ENCODE measurements at places on chromosomes 11 and 22.

DNA sequence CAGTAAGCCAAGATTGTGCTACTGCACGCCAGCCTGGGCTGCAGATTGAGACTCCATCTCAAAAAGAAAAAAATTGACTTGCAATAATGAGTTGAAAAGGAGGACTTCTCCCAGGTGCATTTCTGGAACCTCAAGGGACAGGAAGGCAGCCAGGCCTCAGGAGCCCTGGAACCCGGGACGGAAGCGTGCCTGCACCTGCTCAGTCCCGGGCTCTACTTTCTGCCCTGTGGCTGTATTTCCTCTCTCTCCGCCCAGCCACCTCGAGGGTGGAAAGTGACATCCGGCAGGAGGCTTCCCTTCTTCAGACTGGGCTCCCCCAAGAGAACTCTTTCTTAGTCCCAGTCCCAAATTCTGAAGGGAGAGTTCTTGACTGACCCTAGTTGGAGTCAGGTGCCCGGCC, 20.2 kb upstream of the GAL start:
- no peak for DNase-seq

- DNase-seq = no peak
These were observed 25.3 kb upstream of the TESMIN start for GRCh38 chr11:68776442-68777235.

GRCh38 chr11:35173616-35174566, 34.9 kb downstream of the CD44 start:
- no peak for DNase-seq

DNA sequence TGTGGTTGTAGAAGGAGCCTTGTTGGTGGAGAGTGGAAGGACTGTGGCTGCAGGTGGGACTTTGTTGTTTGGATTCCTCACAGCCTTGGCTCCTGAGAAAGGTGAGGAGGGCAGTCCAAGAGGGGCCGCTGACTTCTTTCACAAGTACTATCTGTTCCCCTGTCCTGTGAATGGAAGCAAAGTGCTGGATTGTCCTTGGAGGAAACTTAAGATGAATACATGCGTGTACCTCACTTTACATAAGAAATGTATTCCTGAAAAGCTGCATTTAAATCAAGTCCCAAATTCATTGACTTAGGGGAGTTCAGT, 2.4 kb downstream of the FUT4 start:
- DNase-seq = no peak

DNA sequence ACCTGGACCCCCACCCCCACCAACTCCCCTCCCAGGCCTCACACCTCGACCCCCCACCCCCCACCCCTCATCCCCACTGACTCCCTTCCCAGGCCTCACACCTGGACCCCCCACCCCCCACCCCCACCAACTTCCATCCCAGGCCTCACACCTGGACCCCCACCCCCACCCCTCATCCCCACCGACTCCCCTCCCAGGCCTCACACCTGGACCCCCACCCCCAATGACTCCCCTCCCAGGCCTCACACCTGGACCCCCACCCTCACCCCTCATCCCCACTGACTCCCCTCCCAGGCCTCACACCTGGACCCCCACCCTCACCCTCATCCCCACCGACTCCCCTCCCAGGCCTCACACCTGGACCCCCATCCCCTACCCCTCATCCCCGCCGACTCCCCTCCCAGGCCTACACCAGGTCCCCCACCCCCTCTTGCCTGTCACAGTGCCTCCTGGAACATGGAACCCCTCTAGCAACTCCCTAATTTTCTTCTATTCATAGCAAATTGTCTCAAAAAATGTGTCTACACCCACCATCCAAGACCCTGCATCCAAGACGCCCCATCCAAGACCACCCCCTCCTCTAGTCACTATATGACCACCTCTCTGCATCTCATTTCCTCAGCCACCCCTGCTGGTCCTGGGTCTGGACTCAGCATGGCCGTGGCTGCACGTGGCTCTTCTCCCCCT, 36.9 kb upstream of the BRSK2 start:
- DNase-seq = no peak

GRCh38 chr11:97351939-97352338, 962.1 kb downstream of the JRKL start:
- no peak for DNase-seq

DNA sequence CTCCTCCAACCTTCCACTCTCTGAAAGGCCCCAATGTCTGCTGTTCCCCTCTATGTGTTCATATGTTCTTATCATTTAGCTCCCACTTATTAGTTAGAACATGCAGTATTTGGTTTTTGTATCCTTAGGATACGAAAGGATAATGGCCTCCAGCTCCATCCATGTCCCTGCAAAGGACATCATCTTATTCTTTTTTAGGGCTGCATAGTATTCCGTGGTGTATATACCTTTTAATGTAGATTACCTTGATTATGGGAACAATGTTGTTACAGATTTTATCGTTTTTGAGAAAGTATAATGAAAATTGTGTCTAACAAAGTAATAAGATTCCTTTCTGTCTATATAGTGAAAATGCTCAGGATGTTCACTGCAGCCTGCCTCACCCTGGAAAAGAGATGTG, 16.0 kb upstream of the CAVIN3 start:
- no peak for DNase-seq

- no peak for DNase-seq
These were observed 22.9 kb upstream of the CARS1 start for GRCh38 chr11:3080104-3080503.

DNA sequence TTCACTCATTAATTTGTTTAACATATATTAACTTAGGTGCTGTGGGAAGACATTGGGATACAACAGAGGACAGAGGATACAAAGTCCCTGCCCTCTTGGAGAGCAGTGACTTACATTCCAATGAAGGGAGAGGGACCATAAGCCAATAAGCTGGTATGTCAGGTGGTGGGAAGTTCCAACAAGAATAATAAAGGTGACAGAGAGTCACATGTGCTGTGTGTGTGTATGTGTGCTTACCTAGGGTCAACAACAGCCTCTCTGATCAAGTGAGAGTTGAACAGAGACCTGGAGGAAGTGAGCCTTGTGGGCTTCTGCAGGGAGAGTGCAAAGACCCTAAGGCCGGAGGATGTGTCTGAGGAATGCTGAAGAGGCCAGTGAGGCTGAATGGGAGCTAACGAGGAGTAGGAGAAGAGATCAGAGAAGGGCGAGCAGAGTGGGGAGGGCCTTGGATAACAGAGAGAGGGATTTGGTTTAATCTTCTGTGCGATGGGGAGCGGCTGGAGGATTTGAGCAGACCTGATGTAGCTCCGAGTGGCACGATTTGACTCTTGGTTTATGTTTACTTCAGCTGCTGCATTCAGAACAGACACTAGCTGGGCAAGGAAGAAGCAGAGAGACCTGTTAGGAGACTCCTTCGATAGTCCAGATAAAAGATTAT, 35.3 kb downstream of the MAP6 start:
- no peak for DNase-seq

DNA sequence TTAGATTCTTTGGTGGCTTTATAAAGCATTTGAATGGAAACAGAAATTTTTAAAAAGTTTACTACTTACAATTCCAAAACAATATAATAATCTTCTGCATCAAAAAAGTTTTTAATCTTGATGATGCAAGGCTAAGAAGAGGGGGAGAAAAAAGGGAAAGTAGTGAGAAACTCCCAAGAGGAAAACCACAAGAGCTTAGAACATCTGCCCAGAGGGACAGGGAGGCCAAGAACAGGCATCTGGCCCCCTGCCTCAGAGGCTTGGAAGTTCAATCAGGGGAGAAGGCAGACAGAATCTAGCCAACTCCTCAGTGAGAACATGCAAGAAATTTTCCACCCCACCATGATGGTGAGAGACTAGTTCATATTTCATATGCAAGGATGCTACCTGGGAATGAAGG, 23.8 kb upstream of the TTC28 start:
- no peak for DNase-seq

- no peak for DNase-seq
These were observed 21.0 kb upstream of the FNBP4 start for GRCh38 chr11:47788181-47788580.

GRCh38 chr22:30400159-30400558, 3.3 kb downstream of the SEC14L2 start:
- DNase-seq = no peak

DNA sequence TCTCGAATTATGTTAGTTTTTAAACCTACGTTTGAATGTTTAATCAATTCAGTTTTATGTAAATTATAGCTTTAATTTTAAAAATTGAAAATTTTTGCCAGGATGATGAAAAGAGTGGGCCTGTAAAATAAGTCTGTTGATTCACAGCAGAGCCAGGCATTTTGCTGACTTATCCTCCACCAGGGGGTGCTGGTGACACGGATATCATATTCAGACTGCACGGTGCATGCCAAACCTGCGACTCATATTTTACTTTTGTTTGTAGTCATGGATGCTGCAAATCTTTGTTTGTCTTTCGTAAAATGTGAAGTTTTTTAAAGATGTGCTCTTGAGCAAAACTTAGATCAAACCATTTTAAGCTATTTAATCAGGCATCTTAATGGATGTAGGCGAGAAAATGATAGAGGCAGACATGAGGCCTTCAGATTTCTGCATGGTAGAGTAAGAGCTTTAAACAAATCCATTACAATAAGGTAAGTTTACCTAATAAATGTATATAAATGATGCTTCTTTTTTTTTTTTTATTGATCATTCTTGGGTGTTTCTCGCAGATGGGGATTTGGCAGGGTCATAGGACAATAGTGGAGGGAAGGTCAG, 3.6 kb upstream of the OR8B3 start:
- peak; percentile 47 for DNase-seq

- no peak for DNase-seq
These were observed 54.6 kb upstream of the SC5D start for GRCh38 chr11:121237686-121238658.

GRCh38 chr11:90124371-90124770, 10.1 kb upstream of the NAALAD2 start:
- no peak for DNase-seq

GRCh38 chr11:65442842-65443331, 20.3 kb downstream of the NEAT1 start:
- DNase-seq = no peak

DNA sequence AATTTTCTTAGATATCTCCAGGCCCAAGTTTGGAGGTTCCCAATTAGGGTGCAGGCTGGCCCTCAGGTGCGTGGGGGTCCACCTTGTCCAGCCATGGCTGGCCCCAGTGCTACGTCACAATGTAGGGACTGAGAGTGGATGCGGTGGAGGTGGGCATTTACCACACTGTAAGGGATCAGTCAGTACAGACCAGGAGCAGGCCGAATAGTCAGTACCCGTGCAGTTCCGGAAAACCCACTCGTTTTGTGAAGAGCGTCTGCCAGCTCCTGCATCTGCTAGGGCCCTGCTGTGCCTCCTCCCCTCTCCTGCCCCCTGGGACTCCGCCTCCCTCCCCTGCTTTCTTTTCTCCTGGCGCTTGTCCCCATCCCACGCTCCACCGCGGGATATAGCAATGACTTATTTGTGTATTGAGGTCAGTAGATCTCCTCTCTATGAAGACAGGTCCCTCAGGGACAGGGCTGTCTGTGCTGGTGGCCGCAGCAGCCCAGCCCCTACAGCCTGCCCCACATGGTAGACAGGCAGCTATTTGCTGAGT, 50.4 kb upstream of the SEPTIN5 start:
- DNase-seq = no peak

DNA sequence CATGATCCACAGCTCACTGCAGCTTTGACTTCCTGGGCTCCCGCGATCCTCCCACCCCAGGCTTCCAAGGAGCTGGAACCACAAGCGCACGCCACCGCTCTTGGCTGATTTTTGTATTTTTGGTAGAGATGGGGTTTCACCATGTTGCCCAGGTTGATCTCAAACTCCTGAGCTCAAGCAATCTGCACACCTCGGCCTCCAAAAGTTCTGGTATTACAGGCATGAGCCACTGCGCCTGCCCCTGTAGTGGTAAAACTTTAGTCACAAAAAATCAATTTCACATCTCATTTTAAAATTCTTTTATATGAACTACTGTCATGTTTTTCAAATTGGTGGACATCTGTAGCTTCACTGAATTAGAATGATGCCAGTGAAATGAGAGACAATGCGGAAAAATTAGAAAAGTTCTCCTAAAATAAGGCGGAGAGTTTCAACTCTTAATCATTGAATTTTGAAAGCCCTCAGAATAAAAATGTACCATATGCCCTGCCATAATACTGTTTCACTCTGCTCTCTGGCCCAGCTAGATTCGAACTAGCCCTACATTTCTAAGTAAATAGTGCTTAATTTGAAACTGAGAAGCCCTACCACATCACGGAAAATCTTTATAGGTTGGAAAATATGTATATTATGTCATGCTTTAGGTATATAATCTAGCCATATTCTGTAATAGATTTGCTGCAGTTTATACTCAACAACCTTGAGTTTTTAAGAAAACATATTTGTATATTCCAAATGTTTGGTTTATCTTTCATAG, 78.7 kb downstream of the HORMAD2 start:
- no peak for DNase-seq

- DNase-seq = no peak
These were observed 133.2 kb downstream of the APOL5 start for GRCh38 chr22:35850831-35851230.

GRCh38 chr11:35859301-35859700, 84.6 kb upstream of the LDLRAD3 start:
- DNase-seq = no peak

- no peak for DNase-seq
These were observed 6.1 kb downstream of the TUBGCP6 start for GRCh38 chr22:50238755-50239154.

GRCh38 chr11:82994604-82995230, 77.0 kb downstream of the RAB30 start:
- DNase-seq = no peak

DNA sequence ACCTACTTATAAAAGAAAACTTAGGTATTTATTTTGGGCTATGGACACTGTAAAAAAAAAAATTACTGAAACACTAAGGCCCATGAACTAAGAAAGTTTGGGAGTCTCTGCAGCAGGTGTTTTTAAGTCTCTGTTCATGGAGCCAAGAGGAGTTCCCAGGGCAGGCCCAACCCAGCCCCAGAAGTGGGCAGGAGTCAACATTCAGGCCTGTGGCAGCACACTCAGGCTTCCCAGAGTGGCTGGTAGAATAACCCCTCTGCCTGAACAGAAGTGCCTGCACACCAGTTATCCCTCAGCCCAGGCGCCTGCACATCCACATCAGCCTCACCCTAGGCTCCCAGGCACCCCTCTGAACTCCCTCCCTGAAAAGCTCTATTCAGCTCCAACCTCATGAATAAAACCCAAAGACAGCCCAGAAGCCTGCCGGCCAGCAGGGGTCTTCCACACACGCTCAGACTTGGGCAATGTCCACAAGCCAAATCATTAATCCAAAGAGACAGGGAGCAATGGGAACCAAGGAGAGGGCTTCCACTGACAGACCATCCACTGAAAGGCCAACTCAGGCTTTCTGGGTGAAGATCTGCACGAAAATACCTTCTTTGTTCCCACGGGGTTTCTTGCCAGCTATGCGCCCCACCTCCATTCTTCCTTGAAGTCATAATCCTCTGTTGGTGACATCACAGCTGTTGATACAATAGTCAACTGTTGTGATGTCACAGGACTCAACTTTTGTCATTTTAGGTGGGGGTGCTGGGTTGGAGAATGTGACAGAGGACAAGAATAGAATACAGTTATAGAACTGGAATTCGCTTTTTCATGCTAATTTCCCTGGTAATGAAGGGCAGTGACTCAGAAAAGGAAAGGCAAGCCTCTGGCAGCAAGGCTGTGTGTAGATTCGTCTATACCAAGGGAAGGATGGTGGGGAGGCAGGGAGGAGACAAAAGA, 83.7 kb downstream of the RPL27A start:
- no peak for DNase-seq

GRCh38 chr11:9600166-9600565, 26.7 kb downstream of the WEE1 start:
- DNase-seq = no peak

GRCh38 chr11:76776472-76776871, 6.7 kb upstream of the TSKU start:
- DNase-seq = no peak

GRCh38 chr11:76248210-76248609, 41.9 kb upstream of the WNT11 start:
- no peak for DNase-seq

Data from transverse colon (tissue), 4 donors.